ENCODE measurements at places on chromosomes 3 and 15.

- DNase-seq = no peak
These were observed 20.3 kb upstream of the NRROS start for GRCh38 chr3:196619223-196619622.

- no peak for DNase-seq
These were observed 277.6 kb upstream of the CFAP20DC start for GRCh38 chr3:59327376-59327808.

DNA sequence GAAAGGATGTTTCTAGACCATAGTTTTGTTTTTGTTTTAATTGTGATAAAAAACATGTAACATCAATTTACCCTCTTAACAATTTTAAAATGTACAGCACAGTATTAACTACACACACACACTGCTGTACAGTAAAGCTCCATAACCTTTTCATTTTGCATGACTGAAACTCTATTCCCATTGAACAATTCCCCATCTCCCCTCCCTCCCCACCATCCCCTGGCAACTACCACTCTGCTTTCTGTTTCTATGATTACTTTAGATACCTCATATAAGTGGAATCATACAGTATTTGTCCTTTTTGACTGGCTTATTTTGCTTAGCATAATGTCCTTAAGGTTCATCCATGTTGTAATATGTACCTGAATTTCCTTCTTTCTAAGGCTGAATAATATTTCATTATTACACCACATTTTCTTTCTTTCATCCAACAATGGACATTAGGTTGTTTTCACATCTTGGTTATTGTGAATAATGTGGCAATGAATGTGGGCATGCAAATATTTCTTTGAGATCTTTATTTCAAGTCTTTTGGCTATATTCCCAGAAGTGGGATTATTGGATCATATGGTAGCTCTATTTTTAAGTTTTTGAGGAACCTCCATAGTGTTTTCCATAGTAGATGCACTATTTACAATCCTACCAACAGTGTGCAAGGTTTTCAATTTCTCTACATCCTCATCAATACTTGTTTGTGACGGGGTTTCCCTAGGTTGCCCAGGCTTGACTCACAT lies 10.7 kb downstream of the CHST14 start:
- no peak for DNase-seq

DNA sequence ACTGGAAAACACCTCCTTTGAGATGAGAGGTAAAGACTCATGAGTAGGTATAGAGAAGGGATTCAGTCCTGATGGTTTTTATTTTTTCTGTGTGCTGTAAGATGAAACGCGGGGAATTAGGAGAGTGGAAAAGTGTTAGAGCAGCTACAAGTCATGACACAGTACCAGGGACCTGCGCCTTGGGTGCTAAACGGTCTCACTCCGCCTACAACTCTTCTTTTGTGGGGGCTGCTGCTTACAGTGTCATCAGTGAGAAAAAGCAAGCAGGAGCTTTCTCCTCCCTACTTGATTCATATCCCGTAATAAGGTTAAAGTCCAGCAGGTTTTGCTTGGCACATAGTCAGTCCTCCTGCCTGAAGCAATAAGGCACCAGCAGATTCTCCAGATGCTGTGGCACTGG lies 39.1 kb downstream of the RASGRP1 start:
- no peak for DNase-seq

GRCh38 chr15:90664650-90665287 lies 52.4 kb upstream of the BLM start:
- DNase-seq = no peak

GRCh38 chr3:49826016-49826415 lies 12.3 kb upstream of the UBA7 start:
- no peak for DNase-seq

DNA sequence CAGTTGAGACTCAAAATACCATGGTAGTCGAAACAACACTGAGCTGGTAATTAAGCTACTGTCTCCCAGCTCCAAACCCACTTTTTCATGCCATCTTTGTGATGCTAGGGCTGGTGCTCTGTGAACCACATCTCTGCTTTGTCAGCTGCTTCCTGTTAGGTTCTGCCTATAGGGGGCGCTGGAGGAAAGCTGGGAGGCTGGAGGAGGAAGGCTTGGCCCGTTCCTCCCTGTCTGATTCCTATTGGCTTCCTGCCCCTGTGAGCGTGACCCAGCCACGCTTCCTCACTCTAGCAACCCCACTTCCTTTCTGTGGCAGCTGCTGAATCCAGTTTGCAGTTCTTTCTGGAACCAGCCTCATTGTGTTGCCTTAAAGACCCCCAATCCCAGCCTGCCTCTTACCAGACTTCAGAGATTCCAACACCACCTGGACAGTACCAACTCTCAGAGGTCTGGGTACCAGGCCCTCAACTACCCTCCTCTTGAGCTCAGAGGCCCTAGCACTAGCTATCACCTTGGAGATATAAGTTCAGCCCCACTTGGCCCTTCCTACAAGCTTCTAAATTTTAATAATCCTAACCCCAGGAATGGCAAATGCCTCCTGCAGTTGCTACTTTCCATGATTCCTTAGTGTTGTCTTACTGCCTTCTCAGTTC lies 120.9 kb downstream of the ERC2 start:
- DNase-seq = no peak

DNA sequence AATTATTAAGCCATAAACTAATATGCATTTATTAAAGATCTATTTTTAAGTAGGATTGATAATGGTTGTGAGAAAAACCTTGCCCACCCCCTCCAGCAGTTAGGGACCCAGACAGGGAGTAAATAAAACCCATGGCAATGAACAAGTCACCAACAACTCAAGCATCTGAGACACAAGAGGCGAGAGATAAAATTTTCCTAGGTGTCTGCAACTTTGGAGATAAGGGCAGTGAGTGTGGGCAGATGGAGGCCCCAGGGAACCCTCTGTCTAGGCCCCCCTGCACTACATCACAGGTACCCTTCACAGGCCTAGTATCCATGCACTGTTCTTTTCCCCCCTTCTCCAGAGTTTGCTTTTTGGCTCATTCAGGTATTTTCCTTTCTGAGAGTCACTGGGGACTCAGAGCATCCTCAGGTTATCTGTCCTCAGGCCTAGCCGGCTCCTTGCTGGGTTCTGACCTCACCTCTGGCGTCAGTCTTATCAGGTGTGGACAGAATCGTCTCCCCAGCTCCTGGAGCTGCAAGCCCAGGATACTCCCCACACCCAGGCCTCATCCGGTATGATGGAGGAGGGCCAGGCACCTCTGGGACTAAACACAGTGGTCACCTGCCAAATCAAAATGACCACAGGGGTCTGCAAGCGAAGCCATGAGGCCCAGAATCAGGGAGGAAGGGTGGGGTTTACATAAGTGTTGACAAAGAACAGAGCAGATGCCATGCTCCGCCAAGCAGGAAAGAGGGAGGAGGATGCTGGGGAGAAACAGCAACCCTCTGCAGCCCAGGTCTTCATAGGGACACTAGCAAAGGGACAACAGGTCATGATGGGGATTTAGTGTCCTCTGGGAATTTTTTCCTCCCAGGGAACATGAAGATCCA lies 50.4 kb downstream of the CCNL1 start:
- DNase-seq = no peak

DNA sequence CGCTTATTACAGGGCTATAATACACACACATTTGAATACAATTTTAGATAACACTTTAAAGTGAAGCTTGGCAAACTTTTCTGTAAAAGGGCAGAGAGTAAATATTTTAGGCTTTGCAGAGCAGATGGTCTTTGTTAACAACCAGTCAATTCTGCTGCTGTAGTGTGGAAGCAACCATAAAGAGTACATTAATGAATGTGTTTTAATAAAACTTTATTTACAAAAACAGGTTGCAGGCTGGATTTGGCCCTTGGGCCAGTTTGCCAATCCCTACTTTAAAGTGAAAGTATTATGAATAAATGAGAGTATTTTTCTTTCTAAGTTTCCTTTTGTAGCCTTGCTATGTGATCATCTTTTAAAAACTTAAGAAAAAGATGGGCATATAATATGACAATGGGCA lies 20.7 kb upstream of the ANKRD34C start:
- DNase-seq = no peak
